Left cardiac atrium (tissue), 4 donors: ENCODE measurements at places on chromosomes 7 and 10. TPM values are rescaled to one million over a fixed set of nuclear protein-coding genes. Genes with fewer than 3 reads are reported as not detected.

Gene ACBD7
- not detected for total RNA-seq

Gene RGR
- not detected for total RNA-seq

Gene CALN1
- not detected for total RNA-seq

Gene THAP5
- total RNA-seq: 24.2 TPM

Gene TRIM74
- 0.41 TPM for total RNA-seq

Gene AKR1C4
- total RNA-seq: not detected

Gene GHRHR
- total RNA-seq: not detected

Gene ARHGAP22
- total RNA-seq: 4.7 TPM

Gene ZDHHC16
- total RNA-seq: 26.2 TPM

Gene C10orf62
- 0.35 TPM for total RNA-seq

Gene CUZD1
- 0.32 TPM for total RNA-seq

Gene FKBP6
- total RNA-seq: not detected

Gene CYP26C1
- total RNA-seq: 0.05 TPM

Gene SMO
- 5.4 TPM for total RNA-seq

Gene ACTL6B
- total RNA-seq: not detected

Gene PTTG1IP2
- total RNA-seq: not detected

Gene GRID2IP
- total RNA-seq: 0.08 TPM

Gene NME8
- not detected for total RNA-seq

Gene SPDYE2B
- total RNA-seq: not detected

Gene DIP2C
- total RNA-seq: 30.5 TPM

Gene MGAM2
- 0.12 TPM for total RNA-seq

Gene KCND2
- 0.21 TPM for total RNA-seq

Gene OGDHL
- 4.2 TPM for total RNA-seq

Gene ZNF804B
- not detected for total RNA-seq

Gene HOXA10
- total RNA-seq: 0.21 TPM

Gene CYP3A4
- total RNA-seq: 0.32 TPM

Gene KCNH2
- total RNA-seq: 59.1 TPM

Gene PAX4
- total RNA-seq: not detected

Gene HTRA1
- total RNA-seq: 73.5 TPM

Gene SPDYE3
- not detected for total RNA-seq

Gene PNLIPRP3
- total RNA-seq: not detected

Gene CPN1
- total RNA-seq: not detected

Gene AMPH
- 7.5 TPM for total RNA-seq

Gene HECW1
- not detected for total RNA-seq

Gene IKZF1
- total RNA-seq: 9.2 TPM

Gene COL13A1
- 3.8 TPM for total RNA-seq

Gene NCF1
- total RNA-seq: 10.8 TPM

Gene IMPDH1
- 34.1 TPM for total RNA-seq
